ENCODE measurements at places on chromosomes 2 and 18.
A peak's percentile ranks its signal among the peaks of the same experiment; 100 is the strongest.

DNA sequence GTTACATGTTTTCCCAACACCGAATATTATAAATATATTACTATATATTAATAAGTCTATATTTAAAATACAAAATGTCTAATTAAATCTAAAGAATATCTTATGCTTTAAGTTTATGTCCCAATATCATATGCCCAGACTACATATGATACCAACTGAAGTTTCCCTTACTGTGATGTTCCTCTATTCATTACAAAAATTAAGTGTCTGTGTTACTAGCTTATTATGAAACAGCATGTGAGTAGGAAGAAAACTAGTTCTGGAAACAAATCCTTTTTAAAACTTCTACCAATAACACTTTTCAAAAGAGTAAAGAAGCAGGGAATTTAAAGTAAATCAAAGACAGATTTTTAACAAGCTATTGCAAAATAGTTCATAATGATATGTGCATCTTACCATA is 17.8 kb downstream of the HNRNPLL start:
- H3K4me3 ChIP-seq: no peak overlapping the region
- H3K27me3 ChIP-seq: no peaks in the 10 kb centered on the region

DNA sequence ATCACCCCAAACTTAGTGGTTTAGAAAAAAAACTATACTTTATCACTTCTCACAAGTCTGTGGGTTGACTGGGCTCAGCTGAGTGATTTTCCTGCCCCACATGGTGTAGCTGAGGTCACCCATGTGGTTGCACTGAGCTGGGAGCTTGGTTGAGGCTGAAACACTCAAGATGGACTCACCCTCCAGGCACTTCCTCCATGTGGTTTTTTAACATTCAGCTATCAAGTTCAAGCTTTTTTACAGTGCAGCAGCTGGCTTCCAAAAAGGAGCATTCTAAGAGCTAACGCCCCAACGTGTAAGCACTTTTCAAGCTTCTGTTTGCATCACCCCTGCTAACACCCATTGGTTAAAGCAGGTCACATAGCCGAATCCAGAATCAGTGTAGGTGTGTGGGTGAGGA is 105.9 kb upstream of the CREB1 start:
- peaks cover 29% of the 10 kb centered on the region for H3K4me1 ChIP-seq
- no peaks in the 10 kb centered on the region for H3K27me3 ChIP-seq
- no peaks in the 10 kb centered on the region for H3K36me3 ChIP-seq

DNA sequence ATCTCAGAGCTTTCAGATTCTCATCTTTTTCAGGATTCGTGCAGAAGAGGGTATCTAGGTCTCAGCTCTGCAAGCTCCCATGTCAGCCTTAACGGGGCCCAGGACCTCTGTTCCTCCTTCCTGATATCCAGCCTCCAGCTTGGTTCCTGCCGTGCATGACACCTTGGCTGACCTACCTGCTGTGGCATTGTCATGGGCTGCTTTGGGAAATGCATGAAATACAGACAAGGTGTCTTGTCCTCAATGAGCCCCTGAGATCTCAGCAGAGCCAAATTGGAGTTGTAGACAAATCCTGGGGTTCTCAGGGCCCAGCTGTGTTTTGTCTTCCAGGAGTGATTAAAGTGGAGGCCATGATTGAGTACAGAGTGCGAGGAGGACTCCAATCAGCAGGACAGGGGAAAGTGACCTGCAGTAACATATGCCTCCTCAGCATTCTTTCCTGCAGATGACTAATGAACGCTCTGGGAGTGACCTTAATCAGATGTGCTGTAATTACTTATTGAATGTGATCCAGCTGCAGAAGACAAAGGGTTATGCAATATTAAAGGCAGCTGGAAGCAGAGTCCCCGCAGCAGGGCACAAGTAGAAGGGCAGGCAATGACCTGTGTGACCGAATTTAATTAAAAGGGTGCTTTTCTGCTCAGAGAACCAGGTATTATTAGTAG is 141.1 kb downstream of the CCBE1 start:
- H3K4me3 ChIP-seq: no peak overlapping the region
- H3K27ac ChIP-seq: no peak overlapping the region
- H3K36me3 ChIP-seq: no peaks in the 10 kb centered on the region
- no peaks in the 10 kb centered on the region for H3K4me1 ChIP-seq

- H3K36me3 ChIP-seq: no peaks in the 10 kb centered on the region
- no peak overlapping the region for H3K4me3 ChIP-seq
- no peak for DNase-seq
- H3K4me1 ChIP-seq: no peaks in the 10 kb centered on the region
- H3K27ac ChIP-seq: no peak overlapping the region
Observed at GRCh38 chr2:3611589-3611988, 16.7 kb downstream of the COLEC11 start.

DNA sequence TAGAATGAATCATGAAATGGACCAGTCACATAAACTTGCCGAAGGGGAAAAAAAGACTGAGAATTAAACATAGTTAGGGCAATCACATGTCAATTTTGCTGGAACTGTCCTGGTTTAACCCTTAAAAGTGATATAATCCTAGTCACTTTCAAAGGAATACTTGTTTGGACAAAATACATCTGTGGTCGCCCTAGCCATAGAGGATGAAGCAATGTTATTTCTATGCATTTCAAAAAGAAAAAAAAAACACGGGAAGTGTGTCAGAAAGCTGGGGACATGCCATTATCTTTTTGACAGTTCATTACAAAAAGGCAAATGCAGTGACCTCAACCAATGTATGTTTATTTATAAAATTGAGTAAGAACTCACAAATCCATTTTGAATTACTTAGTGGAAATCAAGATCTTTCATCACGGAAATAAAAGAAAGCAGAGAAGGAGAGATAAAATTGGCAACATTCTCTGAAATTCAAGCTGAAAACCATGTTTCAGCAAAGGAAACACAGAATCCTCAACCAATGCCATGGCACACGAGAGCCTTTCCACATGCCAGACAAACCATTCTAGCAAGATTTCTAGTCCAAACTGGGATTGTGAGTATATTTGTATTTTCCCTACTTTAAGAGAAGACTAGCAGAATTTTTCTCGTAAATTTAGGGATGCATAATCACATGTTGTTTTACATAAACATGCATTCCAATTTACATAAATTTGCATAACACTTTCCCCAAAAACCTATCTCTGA is 854.3 kb upstream of the ACVR2A start:
- H3K36me3 ChIP-seq: no peaks in the 10 kb centered on the region
- H3K4me3 ChIP-seq: no peak overlapping the region
- no peaks in the 10 kb centered on the region for H3K4me1 ChIP-seq
- no peak for DNase-seq

DNA sequence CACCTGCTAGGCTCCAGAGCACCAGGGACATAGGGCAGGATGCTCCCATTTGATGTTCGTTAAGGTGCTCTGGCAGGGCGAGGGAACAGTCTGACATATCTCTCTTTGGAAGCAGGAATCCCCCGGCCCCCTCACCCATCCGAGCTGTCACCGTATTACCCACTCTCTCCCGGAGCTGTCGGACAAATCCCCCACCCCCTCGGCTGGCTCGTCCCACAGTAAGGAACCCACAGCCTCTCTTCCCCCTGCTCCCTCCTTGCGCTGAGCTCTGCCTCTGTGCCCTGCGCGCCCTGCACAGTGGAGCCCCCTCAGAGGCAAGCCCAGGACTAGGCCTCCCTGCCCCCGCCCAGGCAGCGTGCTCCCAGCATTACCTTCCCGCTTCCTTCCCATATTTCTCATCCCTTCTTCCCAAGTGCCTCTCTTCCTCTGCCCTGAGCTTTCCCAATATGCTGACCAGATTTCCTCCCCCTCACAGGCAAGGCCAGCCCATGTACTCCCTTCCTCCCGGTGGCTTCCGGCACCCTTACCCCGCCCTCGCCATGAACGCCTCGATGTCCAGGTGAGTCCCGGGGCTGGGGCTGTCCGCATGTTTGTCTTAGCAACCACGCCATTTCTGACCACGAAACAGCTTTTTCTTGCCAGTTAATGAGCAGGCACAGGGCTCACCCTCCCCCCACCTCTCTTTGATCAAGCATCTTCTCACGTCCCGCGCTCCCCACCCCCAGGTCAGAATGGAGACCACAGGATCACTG is 23.8 kb downstream of the TGOLN2 start:
- peaks cover 5% of the 10 kb centered on the region for H3K36me3 ChIP-seq
- H3K27me3 ChIP-seq: no peaks in the 10 kb centered on the region
- H3K4me1 ChIP-seq: peaks cover 2% of the 10 kb centered on the region
- H3K27ac ChIP-seq: no peak overlapping the region
- no peak for DNase-seq

DNA sequence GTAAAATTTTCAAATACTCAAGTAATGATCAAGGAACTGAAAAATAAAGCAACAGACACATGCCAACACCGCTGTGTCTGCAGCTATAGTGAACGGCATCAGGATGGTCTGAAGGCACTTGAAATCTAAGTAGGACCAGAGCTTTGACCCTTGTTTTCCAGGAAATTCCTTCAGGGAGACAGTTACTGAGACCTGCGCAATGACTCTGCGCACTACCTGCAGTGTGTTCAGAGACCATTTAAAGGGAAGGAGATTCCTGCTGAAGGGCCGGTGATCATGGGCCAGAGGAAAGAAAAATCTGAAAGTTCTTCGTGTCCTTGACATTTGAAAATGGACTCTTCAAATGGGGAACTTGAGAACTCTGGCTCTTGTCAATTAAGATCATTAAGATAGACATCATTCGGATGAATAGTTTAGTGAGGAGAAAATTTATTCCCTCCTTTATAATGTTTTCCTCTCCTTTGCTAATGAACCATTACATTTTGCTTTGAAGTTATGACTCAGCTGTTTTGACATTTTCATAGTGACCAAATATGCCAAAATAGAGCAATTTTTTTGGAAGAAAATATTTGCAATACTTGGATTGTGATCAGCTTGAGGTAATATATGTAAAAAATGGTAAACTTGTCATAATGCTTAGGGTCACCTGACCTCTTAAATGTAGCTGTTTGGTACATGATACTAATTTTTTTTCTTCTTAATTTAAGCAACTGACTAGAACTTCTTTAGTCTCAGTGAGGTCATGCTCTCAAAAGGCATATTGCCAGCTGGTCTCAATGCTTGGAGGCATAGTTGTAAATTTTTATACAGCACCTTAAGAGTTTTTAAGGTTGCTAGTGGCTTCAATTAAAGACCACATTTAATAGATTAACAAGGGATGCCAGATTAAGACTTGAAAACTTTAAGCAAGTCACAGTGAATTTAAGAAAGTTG is 329.3 kb downstream of the ARHGAP15 start:
- no peak overlapping the region for H3K4me3 ChIP-seq
- no peaks in the 10 kb centered on the region for H3K4me1 ChIP-seq
- no peak for DNase-seq
- no peaks in the 10 kb centered on the region for H3K27me3 ChIP-seq
- no peaks in the 10 kb centered on the region for H3K36me3 ChIP-seq

- no peak overlapping the region for H3K27ac ChIP-seq
- DNase-seq: no peak
- no peaks in the 10 kb centered on the region for H3K4me1 ChIP-seq
- H3K4me3 ChIP-seq: no peak overlapping the region
- no peaks in the 10 kb centered on the region for H3K27me3 ChIP-seq
Observed at GRCh38 chr2:226124548-226125011, 675.0 kb downstream of the IRS1 start.

GRCh38 chr2:206859330-206859739 is 80.0 kb upstream of the CPO start:
- H3K27ac ChIP-seq: no peak overlapping the region
- H3K36me3 ChIP-seq: no peaks in the 10 kb centered on the region
- no peaks in the 10 kb centered on the region for H3K27me3 ChIP-seq
- H3K4me1 ChIP-seq: no peaks in the 10 kb centered on the region
- DNase-seq: no peak

DNA sequence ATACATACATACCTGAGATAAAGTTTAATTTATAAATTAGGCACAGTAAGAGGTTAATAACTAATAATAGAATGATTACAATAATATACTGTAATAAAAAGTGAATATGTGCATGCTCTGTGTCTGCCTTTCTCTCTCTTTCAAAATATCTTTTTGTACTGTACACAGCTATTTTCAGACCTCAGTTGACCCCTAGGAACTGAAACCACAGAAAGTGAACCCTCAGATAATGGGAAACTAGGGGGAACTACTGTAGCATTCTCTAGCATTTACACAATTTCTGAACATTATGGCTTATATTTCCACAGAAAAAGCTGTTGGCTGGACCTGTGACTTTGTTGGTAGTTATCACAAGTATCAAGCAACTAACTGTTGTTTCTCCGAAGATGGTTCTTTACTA is 25.9 kb downstream of the WDR75 start:
- H3K27me3 ChIP-seq: no peaks in the 10 kb centered on the region
- no peak for DNase-seq
- H3K4me3 ChIP-seq: no peak overlapping the region
- peaks cover 95% of the 10 kb centered on the region for H3K36me3 ChIP-seq

DNA sequence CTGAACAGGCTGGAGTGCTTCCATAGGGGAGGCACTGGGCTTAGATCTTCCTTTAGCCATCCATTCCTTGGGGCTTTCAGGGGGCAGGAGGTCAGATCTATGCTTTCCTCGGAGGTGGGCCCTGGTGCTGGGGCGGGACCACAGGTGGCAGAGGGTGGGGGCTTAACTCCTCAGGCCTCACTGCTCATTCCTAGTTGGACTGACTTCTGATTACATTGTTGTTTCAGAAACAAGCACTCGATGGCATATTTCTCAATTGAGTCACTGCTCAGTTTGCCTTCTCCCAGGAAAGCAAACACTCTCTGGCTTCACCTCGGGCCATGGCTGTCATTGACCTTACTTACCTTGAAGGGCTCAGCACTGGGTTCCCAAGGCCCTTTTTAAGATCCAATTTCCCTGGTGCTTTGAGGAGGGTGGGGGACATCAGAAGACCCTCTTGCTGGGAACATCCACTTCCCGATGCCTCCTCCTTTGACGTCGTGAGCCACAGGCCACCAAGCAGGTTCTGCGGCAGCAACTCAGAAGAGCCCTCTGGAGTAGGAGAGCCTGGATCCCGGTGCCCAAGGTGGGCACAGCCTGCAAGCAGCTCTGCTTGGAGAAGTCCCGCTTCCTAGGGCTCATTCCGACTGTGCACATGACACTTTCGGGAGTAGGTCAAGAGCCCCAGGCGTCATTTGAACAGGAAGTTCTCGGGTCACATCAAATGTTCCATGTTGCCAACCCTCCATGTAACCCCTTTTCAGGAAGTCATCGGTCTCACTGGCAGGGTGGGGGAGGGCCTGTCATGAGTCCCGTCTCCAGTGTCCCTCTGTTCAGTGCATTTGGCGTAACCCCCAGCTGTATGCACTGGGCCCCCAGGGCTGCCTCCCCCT is 40.6 kb downstream of the SDC1 start:
- no peak overlapping the region for H3K4me3 ChIP-seq
- H3K4me1 ChIP-seq: peaks cover 50% of the 10 kb centered on the region
- no peaks in the 10 kb centered on the region for H3K36me3 ChIP-seq
- peak; percentile 79 for DNase-seq
- no peaks in the 10 kb centered on the region for H3K27me3 ChIP-seq
- H3K27ac ChIP-seq: peak overlapping the region; percentile 87

- no peak overlapping the region for H3K27ac ChIP-seq
- H3K27me3 ChIP-seq: no peaks in the 10 kb centered on the region
- no peak for DNase-seq
- no peaks in the 10 kb centered on the region for H3K36me3 ChIP-seq
- peaks cover 5% of the 10 kb centered on the region for H3K4me1 ChIP-seq
Observed at GRCh38 chr2:113225263-113226259, 51.8 kb downstream of the PSD4 start.

DNA sequence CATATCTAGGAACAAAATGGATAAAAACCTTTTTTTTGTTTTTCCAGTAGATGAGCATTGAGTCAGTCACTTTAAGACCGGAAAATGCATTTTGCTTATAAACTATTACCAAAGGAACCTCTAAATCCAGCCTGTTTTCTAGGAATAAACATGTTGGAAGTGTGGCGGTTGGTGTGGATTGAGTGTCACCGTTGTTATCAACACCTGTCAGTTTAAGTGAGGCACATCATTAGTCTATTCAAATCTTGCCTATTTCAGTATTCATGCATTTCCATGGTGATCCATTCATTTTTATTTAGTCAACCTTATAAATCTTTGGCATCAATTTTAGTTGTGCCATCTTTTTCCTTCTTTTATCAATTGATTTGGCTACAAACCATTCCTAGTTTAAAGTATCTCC is 3.3 kb downstream of the KLHL29 start:
- no peaks in the 10 kb centered on the region for H3K36me3 ChIP-seq
- H3K4me1 ChIP-seq: peaks cover 30% of the 10 kb centered on the region
- DNase-seq: no peak
- H3K4me3 ChIP-seq: no peak overlapping the region

Data from SJSA1 (cell line).